ENCODE measurements at places on chromosomes 11 and 22. TPM values are rescaled to one million over a fixed set of nuclear protein-coding genes. Genes with fewer than 3 reads are reported as not detected.
A peak's percentile ranks its signal among the peaks of the same experiment; 100 is the strongest.

- no peak for DNase-seq
Observed at GRCh38 chr11:84740050-84740449, 887.1 kb downstream of the DLG2 start.

DNA sequence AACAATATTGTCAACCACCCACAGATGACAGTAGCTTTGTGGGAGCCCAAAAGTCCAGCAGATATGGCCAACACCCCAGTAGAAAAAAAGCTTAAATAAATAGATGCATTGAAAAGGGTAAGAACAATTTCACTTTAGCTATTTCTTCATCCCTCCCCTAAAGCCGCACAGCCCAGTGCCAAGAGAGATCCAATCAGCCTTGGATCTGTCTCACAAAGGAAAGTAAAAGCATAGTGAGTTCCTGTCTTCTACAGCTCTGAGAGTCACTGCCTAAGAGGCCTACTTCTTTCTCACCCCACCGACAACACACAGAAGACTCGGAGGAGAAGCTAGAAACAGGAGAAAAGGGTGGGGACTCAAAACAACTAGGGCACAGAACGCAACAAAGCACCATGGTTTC is 196.4 kb downstream of the SBF2 start:
- DNase-seq = no peak

DNA sequence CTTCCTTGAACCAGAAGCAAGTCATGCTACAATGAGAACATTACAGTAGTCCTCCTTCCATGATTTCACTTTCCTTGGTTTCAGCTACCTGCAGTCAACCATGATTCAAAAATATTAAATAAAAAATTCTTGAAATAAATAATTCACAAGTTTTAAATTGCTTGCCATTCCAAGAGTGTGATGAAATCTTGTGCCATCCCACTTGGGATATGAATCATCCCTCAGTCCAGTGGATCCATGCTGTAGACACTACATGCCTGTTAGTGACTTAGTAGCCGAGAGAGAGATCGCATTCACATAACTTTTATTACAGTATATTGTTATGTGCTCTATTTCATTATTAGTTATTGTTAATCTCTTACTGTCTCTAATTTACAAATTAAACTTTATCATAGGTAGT is 6.0 kb downstream of the HOATZ start:
- DNase-seq = peak; percentile 74

- DNase-seq = peak; percentile 58
Observed at GRCh38 chr11:62266558-62266957, 3.4 kb upstream of the SCGB2A2 start.

DNA sequence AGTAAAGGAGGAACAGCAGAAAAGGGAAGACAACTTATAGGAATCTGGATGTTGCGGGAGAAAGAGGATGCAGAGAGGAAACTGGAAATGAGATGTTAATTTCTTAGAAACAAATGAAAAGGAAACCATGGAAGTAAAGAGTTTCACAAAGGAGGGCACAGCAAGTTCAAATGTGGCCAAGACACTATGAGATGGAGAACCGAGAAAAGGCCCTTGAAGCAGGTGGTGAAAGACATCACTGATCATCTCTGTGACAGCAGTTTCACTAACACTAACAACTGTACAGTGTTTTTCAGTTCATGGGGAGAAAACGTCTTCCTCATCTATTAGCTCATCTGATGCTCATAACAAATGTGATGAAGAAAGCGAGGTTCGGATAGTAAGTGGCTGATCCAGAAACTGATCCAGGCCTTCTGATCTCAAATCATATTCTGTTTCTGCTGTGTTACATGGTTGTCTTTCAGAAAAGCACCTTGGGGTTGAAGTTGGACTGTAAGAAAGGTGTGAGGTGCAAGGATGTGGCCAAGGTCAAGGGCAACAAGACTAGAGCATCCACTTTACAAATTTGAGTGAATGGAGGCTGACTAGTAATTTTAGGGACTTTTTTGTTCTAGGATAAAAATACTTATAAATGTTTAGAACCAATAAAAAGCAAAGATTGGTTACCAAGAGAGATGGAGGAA is 492.1 kb upstream of the CADM1 start:
- DNase-seq = no peak

- no peak for DNase-seq
Observed at GRCh38 chr11:71335371-71335770, 83.0 kb upstream of the SHANK2 start.

- DNase-seq = peak; percentile 98
Observed at GRCh38 chr11:126163074-126163700, 48.3 kb downstream of the RPUSD4 start.

DNA sequence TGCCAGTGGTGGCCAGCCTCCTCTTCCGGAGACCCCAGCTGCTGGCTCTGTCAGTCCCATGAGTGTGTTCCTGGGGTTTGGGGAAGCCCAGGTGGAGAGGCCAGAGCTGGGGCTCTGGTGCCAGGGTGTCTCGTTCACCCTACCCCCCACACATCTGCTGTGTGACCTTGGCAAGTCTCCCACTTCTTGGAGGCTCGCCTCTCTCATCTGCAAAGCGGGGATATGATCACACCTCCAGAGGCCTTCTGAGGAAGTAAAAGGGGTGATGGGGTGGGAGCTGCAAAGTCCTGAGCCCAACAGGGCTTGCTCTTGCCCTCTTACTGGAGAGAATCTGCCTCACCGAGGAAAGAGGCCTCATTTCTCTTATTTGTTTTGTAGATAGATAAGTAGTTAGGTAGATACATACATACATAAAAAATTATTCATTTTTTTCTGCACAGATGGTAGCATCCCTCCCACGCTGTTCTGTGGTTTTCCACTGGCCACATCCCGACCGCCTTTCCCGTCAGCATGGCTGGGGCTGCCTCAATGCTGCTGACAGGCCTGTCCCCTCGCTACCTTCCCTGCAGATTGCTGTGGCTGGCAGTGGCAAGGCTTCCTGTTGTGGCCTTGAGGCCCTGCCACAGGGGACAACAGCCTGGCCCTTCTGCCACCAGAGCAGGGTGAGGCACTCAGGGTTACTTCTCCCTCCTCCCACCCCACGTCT is 23.9 kb downstream of the MYO7A start:
- no peak for DNase-seq

DNA sequence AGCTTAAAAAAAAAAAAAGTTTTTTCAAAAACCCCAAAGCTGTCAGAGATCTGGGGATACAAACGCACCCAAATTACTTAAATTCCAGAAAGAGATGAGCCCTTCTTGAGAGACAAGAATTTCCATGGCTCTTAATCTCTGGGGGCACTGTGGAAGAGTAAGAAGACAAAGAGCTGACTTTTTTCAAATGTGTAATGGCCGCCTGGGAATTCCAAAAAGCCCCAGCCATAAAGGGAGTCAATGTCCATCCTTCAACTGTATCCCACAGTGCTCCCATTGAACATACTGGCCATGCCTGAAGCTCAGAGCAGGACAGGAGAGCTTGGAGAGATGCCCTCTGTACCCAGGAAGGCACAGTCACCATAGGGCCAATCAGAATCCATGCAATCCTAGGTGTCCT is 37.4 kb upstream of the ASPHD2 start:
- no peak for DNase-seq

- DNase-seq = peak; percentile 68
Observed at GRCh38 chr11:5369789-5370188, 13.8 kb upstream of the OR51M1 start.

GRCh38 chr11:65424205-65425104 is 1.9 kb downstream of the NEAT1 start:
- DNase-seq = peak; percentile 80

Gene APOA4
- not detected for polyA plus RNA-seq

DNA sequence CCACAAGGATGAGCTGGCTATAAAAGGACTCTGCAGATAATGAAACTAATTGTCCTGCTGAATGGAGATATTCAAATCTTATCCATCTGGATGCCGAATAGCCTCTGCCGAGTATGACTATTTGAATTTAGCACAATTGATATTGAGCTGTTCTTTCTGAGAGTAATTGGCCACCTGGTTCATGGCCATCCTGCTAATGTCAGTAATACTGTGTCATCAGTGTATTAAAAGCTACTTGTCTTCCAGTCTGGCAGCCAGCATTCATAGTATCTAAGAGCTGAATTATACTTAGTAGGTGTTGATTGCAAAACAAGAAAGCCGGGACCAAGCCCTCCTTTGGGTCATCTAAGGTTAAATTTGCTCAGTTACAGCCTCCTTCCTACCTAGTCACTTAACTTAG is 310.7 kb upstream of the NCAM1 start:
- no peak for DNase-seq

- DNase-seq = peak; percentile 75
Observed at GRCh38 chr11:47411884-47412746, 3.7 kb downstream of the SLC39A13 start.

GRCh38 chr22:19795617-19796008 is 35.0 kb downstream of the TBX1 start:
- peak; percentile 79 for DNase-seq

DNA sequence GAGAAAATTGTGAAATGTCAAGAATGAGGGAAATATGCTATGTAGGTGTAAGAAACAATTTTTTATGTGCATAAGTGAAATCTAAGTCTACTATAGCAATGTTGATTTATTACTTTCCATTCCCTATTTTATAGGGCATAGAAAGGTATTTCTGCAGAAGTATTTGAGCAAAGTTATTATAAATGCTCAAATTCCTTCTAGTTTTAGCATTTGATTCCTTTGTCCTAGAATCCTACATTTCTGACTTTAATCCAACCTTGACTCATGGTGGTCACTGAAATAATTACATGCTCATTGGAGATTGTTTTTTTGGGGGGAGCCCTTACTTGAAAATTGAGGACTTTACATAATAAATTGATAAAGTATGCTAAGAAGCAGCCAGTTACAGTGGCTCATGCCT is 716.6 kb upstream of the LUZP2 start:
- DNase-seq = no peak

Gene KDM4E
- not detected for polyA plus RNA-seq

DNA sequence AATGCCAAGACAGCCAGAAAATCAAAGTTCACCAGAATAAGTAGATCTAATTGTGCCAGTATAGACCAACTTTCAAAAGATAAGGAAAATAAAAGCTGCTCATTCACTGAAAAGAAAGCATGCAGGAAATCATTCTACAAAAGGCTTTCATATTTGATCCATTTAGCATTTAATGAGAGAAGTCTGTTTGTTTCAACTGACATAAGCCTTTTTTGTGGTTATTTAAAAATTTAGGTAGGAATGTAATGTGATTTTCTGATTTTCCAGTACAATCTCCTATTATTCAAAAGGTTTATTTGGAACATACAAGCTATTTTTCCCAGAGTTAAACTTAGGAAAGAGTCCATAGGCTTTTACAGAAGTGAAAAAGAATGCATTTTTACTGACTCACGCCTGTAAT is 92.7 kb downstream of the SBF2 start:
- DNase-seq = no peak

DNA sequence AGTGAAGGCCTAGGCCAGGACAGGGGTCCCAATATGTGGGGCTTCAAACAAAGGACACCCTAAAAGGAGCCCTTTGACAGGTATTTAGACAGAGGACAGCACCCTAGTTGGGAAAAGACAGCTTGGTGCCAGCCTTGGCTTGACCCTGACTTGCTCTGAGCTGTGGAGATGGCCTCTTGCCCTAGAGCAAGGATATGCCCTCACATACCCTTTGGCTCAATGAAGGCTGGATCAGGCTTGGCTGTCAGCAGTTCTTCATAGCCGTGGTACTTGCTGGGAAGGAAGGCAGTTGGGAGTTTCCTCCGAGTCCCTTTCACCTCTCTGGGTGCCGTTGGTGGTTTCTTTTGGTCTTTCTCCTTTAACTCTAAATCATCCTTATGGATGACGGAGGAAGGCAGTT is 96.2 kb downstream of the RNF169 start:
- DNase-seq = no peak

- DNase-seq = peak; percentile 25
Observed at GRCh38 chr11:8055091-8055835, 25.7 kb upstream of the TUB start.

DNA sequence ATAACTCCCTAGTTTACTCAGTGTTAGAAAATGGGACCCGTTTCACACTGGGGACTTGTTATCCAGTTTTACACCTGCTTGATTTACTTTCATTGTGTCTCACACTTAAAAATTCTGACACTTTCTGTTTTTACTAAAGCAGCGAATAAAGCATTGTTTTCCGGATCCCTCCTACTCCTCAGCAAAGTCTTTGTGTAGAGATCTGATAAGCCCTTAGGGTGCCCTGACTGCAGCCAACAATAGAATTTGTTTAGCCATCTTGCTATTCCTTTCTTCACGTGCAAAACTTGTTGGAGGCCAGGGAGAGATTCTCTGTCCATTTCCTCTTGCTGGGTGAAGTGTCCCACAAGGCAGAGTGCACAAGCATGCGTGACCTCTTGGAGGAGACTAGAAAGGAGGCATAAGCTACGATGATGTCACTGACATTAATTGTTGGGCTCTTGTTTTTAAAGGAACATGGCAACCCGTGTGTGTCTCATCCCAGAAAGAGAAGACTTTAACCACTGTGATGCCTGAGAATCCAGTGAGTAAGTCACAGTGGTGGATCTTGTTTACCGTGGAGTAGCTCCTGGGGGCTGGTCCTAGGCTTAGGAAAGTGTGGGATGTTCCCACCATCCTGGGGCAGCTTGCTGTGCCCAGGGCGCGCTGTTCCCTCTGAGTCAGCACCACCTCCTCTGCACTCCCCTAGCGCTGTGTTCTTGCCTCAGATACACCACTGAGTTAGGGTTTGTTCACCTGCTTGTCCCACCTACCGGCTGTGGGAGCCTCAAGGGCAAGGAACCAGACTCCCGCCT is 27.7 kb downstream of the MICAL2 start:
- peak; percentile 67 for DNase-seq

Gene PIK3C2A
- polyA plus RNA-seq = 14.5 TPM

Gene IGLL1
- not detected for polyA plus RNA-seq

DNA sequence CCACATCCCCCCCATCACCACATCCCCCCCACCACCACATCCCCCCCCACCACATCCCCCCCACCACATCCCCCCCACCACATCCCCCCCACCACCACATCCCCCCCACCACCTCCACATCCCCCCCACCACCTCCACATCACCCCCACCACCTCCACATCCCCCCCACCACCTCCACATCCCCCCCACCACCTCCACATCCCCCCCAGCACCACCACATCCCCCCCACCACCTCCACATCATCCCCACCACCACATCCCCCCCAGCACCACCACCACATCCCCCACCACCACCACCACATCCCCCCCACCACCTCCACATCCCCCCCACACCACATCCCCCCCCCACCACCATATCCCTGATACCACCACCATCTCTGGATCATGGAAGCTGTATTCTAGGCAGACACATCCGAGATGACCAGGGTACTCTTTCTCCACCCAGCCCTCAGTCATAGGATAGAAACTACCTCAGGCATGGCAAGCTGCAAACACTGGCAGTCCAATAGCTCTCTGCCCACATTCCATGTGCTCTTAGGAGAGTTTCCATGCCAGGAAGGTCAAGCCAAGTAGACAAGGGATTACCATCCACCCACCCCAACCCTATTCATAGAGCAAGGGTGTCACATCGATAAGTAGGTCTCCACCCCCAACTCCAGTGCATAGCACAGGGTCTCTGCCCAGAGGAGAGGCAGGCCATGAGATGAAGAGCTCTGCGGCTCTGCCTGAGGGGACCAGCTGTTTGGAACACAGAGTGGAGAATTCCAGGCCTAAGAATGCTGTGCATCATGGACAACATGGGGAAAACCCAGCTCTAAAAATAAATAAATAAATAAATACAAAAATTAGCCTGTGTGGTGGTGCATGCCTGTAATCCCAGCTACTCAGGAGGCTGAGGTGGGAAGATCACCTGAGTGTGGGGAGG is 33.0 kb upstream of the TEAD1 start:
- DNase-seq = no peak
